ENCODE measurements at places on chromosomes 13 and 19.

DNA sequence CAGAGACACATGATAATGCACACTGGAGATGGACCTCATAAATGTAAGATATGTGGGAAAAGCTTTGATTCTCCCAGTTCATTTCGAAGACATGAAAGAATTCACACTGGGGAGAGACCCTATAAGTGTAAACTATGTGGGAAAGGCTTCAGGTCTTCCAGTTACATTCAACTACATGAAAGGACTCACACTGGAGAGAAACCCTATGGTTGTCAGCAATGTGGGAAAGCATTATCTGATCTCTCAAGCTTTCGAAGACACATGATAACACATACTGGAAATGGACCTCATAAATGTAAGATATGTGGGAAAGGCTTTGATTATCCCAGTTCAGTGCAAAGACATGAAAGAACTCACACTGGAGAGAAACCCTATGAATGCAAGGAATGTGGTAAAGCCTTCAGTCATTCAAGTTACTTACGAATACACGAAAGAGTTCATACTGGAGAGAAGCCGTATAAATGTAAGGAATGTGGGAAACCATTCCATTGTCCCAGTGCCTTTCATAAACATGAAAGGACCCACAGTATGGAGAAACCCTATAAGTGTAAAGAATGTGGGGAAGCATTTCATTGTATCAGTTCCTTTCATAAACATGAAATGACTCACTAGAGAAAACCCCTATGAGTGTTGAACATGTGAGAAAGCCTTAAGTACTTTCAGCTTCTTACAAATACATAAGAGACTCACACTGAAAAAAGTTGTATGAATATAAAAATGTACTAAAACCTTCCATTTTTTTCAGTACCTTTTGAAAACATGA lies 14.7 kb downstream of the ZNF441 start:
- no peak for DNase-seq

DNA sequence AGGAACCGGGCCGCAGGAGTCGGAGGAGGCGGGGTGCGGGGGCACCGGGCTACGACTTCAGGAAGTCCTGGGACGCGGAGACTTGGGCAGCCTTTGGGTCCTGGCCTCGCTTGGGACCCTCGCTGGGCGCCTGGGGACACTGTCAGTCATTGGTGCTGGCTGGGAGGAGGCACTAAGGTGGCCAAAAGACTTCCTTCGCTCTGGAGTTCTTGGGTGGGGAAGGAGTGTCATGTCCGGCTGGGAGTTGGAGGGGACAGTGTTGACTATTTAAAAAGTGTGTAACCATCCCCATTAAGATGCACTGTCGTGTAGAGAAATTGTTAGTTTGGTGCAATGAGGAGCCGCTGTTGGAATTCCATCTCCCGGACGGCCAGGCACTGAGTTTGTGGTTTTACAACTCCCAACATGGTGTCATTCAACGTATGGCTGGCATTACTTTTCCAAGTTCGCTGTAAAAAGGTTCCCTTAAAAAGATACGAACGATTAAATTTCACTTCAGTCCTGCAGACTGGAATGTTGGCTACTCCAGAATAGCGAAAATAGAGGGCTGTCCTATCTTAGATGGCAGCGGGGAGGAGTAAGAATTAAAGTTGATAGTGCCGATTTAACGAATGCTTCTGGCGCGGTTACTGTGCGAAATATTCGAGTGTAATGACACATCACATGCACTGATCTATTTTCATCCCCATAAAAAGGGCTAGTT lies 776 bp downstream of the DNAJC3 start:
- peak; percentile 19 for DNase-seq

- no peak for DNase-seq
Observed at GRCh38 chr13:71789037-71789436, 78.0 kb downstream of the DACH1 start.

DNA sequence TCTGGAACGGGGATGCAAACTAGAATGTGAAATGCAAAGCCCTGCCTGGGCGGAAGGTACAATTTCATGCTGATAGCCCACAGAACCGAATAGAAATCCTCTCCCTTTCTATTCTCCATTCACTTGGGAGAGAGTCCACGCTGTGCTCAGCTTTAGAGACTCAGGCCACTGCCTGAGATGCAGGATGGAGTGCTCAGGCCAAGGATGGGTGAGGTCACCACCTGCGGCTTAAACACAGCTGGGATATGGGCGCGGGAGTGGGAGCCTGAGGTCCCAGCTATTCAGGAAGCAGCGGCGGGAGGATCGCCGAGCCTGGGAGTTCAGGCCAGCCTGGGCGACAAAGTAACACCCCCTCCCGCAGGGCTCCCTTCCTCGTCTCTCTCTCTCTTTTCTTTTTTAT lies 446 bp upstream of the ZNF83 start:
- DNase-seq: peak; percentile 74

GRCh38 chr19:50430888-50431342 lies 1.8 kb upstream of the MYBPC2 start:
- no peak for DNase-seq

DNA sequence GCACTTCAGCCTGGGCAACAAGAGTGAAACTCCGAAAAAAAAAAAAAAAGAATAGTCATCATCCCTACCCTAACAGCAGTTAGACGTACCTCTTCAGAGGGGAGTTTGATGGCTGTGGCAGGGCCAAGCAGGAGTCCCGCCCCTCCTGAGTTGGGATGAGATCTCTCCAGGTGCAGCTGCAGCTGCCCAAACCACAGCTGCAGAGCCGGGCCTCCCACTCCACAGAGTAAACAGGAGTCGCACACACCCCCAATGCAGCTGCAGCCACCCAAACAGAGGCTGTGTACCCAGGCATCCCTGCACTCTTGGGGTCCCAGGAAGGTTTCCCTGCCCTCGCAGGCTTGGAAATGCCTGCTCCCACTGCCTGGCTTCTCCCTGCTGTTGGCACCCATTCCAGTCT lies 17.4 kb upstream of the MLLT1 start:
- no peak for DNase-seq

GRCh38 chr19:41426952-41427646 lies at the start of gene B3GNT8:
B3GNT8 (minus strand) TSS chr19:41427374; CDS start chr19:41426778, 596 bp downstream.
- DNase-seq: no peak

DNA sequence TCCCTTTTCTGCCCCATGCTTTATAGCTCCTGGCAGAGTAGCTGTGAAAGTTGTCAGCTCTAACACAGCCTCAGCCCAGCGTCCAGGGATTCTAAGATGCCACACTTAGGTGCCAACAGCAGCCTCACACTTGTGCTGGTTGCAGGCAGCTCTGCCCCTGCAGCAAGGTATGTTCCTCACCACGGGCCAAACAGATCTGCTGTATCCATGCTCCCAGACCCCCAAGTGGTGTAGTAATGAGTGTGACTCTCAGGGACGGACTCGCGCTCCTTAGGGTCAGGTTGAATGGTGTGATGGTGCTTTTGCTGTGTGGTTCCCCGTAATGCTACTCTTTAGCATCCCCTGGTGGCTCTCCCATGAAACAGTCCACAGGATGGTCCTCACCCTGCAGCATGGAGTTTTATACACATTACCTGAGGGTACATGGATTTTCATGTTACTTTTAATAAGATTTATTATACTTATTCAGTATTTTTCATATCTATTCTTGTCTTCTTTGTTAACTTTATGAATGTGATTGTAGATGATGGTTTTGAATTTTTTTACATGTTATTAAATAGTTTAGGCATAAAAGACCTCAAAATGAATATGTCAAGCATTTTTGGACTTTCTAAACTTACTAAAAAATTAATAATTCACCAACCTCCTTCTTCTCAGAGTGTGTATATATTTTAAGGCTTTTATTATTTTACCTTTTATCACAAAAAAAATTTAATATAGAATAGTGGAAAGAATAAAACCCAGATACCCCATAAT lies 232.5 kb downstream of the SLC7A1 start:
- peak; percentile 26 for DNase-seq

DNA sequence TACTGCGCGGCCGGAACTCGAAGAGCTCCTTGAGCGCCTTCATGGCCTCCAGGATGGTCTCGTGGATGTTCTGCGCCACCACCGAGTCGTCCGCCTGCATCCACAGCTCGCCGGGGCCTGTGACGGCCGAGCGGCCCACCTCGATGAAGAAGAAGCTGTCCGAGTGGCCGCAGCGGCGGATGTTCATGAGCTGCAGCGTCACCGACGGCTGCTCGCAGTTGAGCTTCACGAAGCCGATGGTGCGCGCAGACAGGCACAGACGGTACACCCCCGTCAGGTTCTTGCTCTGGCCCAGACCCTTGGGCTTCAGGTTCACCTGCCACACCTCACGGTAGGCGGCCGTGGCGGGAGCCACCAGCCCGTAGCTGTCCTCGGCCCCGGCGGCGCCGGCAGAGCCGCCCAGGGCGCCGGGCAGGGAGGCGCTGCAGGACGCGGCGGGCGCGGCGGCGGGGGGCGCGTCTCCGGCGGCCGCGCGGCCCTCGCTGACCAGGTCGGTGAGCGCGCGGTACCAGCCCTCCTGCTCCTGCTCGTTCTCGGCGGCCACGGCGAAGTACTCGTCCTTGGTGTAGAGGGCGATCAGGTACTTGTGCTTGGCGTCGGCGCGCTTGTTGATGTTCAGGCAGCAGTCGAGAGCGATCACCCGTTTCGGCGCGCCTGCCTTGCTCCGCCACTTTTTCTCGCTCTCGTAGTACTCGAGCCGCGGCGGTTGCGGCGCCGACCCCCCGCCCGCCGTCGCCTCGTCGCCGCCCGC lies 1.1 kb downstream of the IRS2 start:
- no peak for DNase-seq

DNA sequence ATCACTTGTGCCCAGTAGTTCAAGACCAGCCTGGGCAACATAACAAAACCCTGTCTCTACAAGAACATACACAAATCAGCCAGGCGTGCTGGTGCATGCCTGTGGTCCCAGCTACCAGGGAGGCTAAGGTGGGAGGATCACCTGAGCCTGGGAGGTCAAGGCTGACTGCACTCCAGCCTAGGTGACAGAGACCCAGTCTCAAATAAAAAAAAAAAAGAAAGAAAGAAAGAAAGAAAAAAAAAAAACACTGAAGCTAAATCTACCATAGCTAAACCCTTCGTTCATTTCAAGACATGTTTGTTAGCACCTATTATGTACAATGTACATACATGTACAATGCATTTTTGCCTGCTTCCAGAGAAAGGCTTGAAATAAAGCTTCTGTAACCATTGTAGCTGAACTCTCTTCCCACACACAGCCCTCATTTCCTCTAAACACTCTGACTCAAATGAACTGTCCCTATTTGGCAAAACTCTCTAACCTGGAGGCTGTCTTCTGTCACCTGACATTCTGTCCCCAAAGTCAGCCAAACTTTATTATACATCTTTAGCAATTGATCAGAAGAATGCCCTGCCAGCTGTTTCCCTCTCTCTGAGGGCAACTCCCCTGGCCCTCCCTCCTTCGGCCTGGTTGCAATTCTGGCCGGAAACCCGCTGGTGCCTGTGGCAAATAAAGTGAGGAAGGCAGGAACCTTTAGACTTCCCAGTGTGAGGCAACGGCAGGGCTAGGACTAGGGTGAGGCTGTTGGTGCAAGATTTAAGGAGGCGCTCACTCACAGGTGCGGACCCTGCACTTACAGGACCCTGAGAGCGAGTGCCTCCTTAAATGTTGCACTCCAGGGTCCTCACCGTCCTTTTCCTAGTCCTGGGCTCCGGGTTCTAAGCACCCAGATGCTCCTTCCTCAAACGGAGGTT lies 1.8 kb downstream of the ETHE1 start:
- DNase-seq: peak; percentile 83

- DNase-seq: no peak
Observed at GRCh38 chr13:50898338-50898737, 11.3 kb upstream of the RNASEH2B start.

GRCh38 chr19:13430790-13431582 lies 75.3 kb downstream of the CACNA1A start:
- DNase-seq: peak; percentile 28

DNA sequence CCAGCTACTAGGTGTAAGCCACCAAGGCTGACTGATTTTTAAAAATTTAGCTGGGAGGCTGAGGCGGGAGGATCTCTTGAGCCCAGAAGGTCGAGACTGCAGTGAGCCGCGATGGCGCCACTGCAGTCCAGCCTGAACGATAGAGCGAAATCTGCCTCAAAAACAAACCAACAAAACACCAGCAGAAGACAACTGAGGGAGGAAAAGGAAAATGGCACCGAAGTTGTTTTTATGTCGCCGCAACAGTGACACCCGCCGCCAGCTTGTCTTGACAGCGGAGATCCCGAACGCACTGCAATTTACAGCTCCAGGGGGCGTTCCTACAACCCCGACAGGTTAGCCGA lies 298 bp upstream of the FAM98C start:
- DNase-seq: no peak

DNA sequence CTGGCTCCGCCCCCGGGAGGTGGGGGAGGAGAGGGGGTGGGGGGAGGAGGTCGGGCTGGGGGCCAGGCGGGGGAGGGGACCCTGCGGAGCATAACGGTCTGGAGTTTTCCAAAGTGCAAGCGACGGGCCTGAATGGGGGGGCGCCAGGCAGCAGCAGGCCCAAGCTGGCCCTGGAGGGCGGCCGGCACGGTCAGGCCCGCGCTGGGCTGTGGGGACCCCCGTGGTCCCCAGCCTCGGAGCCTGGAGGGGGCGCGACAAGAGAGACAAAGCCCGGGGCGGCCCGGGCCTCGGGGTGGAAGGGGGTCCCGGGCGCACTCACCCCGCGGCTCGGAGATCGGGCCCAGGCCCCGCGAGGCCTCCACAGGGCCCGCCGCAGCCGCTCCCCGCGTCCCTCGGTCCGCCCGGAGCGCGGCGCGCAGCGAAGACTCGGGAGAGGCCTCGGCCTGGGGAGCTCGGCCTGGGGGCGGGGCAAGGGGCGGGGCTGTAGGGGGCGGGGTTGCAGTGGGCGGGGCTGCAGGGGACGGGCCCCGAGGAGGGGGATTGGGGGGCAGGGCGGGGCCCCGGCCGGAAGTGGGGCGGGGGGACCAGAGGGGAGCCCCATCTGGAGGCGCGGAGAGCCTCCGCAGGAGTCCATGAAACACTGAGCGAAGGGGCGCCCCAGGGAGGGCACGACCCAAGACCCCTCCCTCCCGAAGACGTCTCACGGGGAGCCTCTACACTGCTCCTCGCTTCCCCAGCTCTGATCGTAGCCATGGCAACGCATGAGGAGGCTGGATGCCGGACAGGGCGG lies 47.6 kb downstream of the PTPRS start:
- peak; percentile 96 for DNase-seq

GRCh38 chr19:10283301-10284064 lies 3.3 kb upstream of the ICAM4 start:
- no peak for DNase-seq

DNA sequence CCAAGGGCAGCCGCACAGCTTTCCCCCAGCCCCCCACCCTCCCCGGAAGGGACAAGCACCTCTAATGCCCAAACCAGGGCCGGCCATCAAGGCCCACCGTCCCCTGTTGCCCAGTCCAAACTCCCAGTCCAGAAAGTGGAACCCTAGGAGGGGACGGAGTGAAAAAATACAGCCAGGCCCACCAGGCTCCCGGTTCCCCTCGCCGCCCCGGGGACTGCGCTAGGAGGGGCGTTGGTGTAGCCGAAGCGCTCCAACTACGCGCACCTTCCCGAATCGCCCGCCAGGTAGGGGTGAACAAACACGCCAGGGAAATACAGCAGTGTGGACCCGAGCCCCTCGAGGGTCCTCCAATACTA lies 1.3 kb downstream of the KLF16 start:
- no peak for DNase-seq

- no peak for DNase-seq
Observed at GRCh38 chr19:40101813-40102212, 11.1 kb upstream of the ZNF780A start.
